ENCODE measurements at places on chromosomes 5 and 9.
A peak's percentile ranks its signal among the peaks of the same experiment; 100 is the strongest.

GRCh38 chr9:35653611-35654010, 2.9 kb upstream of the SIT1 start:
- no peak for DNase-seq

DNA sequence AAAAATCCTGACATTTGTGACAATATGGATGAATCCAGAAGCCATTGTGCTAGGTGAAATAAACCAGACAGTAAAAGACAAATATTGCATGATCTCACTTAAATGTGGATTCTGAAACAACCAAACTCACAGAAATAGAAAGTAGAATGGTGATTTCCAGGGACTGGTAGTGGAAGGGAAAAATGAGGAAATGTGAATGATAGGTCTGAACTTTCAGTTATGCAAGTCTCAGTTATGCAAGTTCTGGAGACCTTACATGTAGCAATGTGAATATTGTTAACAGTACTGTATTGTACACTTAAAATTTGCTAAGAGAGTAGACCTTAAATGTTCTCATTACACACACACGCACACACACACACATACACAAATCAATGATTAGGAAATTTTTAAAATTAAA, 84.9 kb downstream of the SLCO4C1 start:
- no peak for DNase-seq

DNA sequence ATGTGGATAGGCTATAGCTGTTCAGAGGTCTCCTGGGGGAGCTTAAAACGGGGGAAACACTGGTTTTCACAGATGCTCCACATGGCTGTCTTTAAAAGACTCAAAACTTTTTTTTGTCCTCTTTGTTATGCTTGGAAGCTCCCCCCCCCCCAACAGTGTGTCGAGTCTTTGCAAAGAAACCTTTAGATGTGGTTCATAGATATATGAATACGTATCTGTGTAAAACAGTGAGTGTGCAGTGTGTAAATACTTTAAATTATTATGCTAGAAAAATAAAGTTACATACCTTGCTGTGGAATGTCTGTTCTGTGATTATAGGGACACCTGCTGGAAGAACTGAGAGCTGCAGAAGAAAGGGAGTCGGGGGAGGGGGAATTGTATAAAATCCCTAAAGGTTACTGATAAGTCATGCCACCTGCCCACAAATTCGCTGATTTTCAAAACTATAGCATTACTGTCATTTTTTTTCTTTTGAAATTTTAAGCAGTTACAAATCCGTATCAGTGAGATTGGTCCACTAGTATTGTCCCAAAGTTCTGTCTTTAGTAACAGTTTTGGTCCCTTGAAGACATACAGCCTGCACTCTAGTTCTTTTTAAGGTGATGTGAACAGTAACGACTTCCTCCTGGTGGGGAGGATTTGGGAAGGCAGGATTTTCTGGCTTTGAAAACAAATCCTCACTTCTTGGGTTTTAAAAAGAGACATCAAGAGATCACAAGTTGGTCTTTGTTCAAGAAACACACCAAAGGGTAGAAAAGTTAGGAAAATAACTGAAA, 22.9 kb downstream of the RGMB start:
- DNase-seq, result peak; percentile 23

DNA sequence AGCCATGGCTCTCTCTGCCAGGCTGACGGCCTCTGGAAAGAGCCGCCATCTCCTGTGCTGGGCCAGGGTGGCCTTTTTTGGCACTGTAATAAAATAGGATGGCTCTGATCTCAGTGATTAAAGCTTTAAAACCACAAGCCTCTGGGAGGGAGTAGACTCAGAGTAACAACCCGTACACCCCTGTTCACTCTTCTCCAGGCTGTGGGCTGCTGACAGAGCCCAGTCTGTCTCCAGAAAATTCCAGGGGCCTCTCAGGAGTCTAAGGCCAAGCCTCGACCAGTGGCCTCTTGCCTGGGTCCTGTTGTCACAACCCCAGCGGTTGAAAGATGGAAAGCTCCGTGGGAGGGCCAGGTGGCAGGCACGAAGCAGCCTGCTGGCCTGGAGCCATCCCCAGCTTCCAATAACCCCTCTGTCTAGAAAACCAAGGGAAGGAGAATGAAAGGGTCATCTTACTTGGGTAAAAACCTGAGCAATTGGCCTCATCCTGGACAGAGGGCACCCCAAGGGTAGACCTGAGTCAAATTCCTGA, 286.7 kb upstream of the ZNF462 start:
- DNase-seq, result no peak

- no peak for DNase-seq
Observed at GRCh38 chr5:139955053-139955605, 88.0 kb downstream of the NRG2 start.

DNA sequence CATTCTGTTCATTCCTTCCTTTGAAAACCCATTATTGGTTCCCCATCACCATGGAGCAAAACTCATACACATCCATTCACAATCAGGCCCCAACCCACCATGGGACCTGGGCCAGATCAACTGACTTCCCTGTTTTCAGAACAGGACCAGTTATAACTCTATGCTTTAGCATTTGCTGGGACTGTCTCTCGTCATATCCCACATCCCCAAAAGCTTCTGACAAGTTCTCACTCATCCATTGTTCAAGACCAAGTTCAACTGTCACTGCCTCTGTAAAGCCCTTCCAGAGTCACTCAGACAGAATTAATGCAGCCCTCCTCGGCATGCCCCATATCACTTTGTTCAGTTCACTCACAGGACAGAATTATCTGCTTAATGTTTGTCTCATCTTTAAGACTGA, 4.0 kb downstream of the FAM169A start:
- no peak for DNase-seq

DNA sequence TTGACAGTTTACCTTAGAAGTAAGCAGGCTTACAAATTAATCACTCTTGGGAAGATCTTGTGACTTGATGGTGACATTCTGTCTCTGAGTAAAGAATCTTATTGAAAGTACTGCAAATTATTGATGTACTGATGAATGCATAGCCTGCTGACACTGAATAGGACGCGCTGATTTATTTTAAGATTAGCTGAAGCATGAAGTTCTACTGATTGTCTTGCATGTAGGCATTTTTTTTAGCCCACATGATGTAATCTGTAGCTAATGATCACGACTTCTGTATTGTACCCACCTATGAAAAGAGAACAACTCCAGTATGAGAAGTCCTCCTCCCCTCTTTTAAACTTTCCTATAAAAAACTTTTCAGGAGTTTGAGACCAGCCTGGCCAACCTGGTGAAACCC, 28.3 kb upstream of the SPIN1 start:
- no peak for DNase-seq

DNA sequence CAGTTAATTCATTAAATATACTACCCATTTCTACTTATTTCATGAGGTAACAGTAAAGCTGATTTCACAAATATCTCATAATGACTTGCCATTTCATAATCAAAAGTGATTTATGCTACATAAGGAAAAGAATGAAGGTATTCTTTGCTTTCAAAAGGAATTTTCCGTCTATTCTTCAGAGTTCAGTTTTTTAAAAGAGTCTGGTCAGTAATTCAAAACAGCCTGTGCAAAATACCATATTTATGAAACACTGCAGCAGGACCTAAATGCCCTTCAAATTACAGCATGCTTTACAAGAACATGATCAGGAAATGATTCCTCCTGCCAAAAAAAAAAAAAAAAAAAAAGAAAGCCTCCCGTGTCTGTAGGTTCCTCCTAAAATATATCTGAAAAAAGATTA, 154.7 kb downstream of the KIAA0825 start:
- no peak for DNase-seq

- no peak for DNase-seq
Observed at GRCh38 chr9:125679597-125680189, 27.3 kb downstream of the MAPKAP1 start.

GRCh38 chr5:130720355-130720754, 444.7 kb downstream of the HINT1 start:
- no peak for DNase-seq

DNA sequence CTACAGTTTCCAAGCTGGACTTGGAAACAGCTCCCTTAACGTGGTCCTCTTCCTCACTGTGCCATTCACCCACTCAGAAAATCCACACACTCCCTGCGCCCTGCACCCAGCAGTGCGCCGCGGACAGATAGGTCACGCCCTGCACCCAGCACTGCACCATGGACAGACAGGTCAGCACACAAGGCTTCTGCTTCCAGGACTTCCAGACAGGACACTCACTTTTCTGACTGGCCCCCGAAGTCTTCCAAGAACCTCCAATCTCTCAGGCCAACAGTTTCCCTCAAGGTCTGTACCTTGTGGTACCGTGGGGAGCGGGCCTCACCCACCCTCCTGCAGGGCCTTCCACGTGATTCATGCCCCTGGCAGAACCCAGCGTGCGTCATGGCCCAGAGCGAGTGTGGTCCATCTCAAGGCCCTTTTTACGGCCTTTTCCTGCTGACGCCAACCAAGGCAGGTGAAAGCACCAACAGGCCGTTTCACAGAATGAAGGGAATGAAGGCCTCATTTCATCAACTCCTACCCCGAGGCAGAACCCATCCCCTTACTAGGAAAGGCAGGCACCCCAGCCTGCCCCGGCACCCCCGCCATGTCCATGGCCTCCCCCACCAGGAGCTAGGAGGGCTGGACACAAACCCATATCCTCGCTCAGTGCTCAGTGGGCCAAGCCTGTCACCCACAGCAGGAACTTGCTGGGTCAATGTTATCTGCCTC, 17.3 kb downstream of the VAV2 start:
- no peak for DNase-seq

DNA sequence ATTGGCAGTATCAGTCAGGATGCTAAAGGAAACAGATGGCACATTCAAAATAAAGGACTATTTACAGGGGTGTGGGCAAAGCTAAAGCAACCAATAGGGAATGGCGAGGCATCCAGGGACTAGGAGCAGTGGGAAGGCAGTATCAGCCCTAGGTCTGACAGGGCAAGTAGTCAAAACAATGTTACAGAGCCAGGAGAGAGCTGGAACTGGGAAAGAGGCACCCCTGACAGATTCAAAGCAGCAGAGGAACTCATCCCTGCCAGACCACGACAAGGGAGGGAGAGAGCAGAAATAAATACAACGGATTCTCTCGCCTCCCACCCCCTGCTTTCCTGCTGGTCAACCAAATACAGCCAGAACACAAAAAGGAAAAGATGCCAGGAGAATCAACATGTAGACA, 371.5 kb downstream of the NR2F1-AS1 start:
- DNase-seq, result no peak

GRCh38 chr9:113796646-113797426, 79.3 kb upstream of the ZNF618 start:
- DNase-seq, result no peak

GRCh38 chr9:99026956-99027298, 78.0 kb upstream of the TGFBR1 start:
- no peak for DNase-seq

- DNase-seq, result no peak
Observed at GRCh38 chr9:93510041-93510440, 56.7 kb upstream of the FAM120AOS start.

- DNase-seq, result no peak
Observed at GRCh38 chr9:89878687-89879086, 273.9 kb downstream of the GADD45G start.

GRCh38 chr9:87716141-87716540, 9.8 kb upstream of the CTSL start:
- no peak for DNase-seq

DNA sequence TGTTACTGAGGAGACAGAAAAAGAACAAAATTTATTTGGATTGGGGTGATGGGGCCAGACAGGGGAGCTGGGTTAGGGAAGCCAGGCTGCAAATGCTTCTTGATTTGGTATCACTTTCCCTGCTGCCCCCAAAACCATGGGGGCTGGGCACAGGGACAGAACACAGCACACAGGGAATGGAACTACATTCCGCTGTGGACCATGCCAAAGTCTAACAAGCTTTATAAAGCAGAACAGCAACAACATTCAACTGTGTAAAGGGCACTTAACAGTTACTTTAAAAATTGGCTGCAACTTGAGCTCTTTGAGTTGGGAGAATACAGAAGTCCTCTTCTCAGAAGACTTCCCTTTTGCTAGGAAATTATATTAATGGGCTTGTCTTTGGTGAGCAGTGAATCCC, 23.8 kb downstream of the C5orf58 start:
- DNase-seq, result no peak

GRCh38 chr5:139272471-139273321, 20.8 kb upstream of the MATR3 start:
- DNase-seq, result no peak

DNA sequence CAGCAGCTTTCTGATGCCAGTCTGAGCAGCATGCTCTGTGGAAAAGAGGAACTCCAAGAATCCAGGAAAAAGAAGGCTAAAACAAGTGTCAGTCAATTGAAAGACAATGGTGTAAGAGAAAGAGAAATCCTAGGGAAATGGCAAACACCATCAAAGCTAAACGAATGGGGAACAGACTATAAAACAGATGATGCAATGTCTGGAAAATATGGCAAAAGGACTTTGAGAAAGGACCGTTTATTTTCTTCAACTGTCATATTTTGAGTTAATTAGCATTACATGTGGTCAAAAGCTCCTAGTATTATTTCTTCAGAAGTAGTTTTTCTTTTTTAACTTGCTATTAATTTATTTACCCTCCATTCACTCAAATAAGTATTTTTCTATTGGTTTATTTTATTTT, 465.2 kb downstream of the LRRC70 start:
- DNase-seq, result no peak

DNA sequence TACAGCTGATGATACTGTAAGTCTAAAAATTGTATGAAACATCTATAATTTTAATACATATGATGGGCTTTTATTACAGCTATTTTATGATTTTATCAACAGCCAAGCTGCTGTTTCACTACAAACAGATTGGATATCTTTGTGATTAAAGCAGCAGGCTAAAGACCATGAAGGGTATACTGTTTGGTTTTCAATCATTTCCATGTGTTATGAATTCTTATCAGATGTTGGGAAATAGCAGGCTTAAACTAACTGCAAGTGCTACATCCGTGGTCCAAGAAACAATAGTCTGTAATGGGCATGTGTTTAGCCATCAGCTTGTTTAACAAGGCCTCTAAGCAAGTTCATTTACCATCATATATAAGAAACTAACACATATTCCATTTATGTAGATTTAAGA, 107.5 kb downstream of the CWC27 start:
- no peak for DNase-seq

DNA sequence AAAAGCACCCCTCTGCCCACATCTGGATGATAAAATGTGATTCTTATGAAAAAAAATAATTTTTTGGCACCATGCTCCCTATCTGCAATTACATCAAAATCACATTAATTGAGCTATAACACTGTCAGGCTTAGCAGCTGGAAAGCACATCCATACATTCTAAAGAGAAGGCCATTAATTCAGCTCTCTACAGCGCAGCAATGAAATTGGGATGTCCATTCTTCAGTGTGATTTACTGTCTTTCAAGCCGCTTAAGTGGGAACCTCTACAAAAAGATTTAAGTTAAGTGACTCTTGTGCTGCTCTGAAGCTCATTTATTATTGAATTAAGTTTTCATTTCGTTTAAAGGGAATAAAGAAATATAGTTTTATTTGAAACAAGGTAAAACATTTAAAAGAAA, 171.3 kb downstream of the EBF1 start:
- DNase-seq, result no peak

- no peak for DNase-seq
Observed at GRCh38 chr5:31270396-31270795, 76.9 kb downstream of the CDH6 start.

- no peak for DNase-seq
Observed at GRCh38 chr5:62585751-62586150, 7.1 kb downstream of the LRRC70 start.

- DNase-seq, result no peak
Observed at GRCh38 chr9:87765521-87765920, 39.6 kb downstream of the CTSL start.
